ENCODE measurements at places on chromosomes 4 and X.

GRCh38 chrX:16977771-16978170 lies 31.3 kb downstream of the REPS2 start:
- no peak for DNase-seq

- DNase-seq = no peak
Observed at GRCh38 chr4:15149234-15149838, 147.1 kb downstream of the CPEB2 start.

DNA sequence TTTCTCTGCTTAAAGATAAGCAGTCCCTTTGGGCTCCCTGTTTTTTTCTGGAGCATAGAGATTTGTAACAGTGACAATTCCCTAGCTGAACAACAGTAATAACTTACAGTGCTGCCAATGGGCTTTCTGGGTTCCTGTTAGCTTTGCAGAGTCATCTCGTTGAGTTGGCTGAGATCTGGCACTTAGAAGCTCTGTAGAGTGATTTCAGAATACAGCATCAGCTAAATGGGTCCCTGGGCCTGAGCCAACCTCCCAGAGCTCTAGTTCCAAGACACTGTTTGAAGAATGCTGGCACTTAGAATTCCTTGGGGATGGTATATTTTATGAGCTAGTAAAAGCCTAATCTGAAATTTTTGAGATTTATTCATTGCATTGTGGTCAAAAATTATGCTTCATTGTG lies 43.5 kb upstream of the SERTM2 start:
- no peak for DNase-seq

DNA sequence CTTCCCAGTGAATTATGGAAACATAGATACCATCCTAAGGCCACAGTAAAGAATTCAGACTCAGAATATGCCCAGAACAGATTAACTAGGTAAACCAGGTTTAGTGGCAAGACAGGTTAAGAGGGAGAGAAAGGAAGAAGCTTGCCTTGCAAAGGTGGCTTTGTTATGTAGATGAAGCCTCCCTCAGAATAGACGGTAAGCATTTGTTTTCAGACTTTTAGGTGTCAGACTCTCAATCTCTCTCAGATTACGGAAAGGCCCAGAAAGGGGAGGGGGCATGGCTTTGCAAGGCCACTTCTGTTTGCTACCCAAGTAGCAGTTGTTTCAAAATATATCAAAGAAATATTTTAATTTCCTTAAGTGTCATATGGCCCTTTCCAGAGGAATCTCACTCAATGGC lies 457.1 kb upstream of the BOD1L1 start:
- no peak for DNase-seq

GRCh38 chrX:57669961-57670360 lies 10.1 kb downstream of the NLRP2B start:
- DNase-seq = no peak

- DNase-seq = no peak
Observed at GRCh38 chr4:52555356-52555716, 103.8 kb downstream of the USP46 start.

DNA sequence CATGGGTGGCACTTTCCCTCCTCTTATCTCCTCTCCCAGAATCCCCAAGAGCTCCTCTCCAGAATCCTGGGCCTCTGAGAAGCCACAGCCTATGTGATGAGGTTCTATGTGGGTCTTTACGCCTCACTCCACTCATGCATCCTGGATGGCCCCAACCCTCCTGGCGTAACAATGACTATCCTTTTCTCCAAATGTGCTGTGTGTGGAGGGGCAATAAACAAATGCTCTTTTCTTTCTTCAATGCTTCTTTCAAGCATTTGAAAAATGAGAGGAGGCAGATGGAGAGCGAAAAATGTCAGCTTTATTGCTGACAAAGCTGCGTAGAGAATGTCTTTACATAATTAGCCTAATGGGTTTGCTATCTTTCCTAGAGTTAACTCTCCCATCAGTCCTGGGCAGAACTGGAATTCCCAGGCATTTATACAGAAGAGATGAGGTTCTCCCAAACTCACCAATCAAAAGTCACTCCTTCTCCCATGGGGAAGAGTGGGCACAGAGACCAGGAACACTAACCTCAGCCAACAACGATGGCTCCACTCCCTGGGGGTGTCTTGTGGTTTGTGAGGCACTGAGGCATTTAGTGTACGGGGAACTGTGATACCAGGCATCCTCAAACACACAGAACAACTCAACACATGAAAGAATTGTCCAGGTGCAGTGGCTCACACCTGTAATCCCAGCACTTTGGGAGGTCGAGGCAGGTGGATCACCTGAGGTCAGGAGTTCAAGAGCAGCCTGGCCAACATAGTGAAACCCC lies 118.9 kb upstream of the SLC34A2 start:
- DNase-seq = no peak

DNA sequence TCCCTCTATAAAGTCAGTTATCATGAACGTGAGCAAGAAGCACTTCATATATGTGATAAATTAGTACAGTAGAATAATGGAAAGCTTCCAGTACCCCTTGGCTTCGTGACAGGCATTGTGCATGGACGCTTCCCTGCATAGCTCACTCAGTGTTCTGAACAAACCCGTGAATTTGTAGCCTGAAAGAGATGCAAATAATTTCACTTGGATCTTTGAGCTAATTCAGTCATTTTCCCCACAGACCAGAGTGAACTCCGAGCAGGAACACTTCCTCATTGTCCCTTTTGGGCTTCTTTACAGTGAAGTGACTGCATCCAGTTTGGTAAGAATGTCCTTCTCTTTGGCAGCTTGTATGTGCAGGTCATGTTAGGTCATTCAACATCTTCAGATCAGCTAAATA lies 50.1 kb downstream of the ADD1 start:
- no peak for DNase-seq

GRCh38 chr4:7804756-7805385 lies 134.8 kb downstream of the AFAP1 start:
- no peak for DNase-seq
